NCI-H1694 treated with DMSO at 0.1 percent for 48 hours (cell line): ENCODE measurements at places on chromosomes 4 and X.

DNA sequence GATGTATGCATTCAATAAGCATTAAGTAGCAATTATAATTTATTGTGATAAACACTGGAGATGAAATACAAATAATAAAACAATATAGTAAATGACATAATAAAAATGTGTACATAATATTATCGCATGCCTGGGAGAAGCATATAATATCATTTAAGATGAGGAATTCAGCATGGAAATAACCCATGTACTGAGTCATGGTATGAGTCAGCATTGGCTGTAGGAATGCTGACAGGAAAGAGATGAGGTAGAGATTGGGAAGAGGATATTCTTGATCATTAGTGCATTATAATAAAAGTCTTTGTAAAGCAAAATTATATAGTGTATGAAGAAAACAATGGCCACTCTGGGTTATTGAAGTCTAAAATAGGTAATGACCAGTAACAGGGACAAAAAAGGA lies 82.8 kb downstream of the MAGEB10 start:
- no peak for DNase-seq

GRCh38 chr4:26802790-26803189 lies 57.9 kb upstream of the STIM2 start:
- DNase-seq = no peak

DNA sequence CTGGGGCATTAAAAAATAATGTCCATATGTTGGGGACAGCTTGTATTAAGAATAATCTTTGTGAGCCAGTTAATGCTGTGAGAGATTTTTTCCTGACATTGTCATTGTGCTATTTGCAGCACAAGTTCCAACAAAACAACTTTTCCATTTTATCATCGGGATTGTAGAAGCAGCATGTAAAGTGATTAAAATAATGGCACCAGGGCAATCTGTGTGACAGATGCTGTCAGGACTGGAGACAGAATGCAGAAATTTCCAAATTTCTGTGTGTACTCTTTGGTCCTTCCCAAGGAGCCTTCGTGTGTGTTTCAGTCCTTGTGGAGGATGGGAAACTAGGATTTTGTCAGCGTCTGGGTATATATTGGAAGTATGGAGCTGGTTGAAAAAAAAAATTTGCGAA lies 101.5 kb upstream of the LIMCH1 start:
- peak; percentile 29 for DNase-seq

GRCh38 chr4:4326166-4326565 lies 36.1 kb downstream of the ZBTB49 start:
- DNase-seq = no peak

DNA sequence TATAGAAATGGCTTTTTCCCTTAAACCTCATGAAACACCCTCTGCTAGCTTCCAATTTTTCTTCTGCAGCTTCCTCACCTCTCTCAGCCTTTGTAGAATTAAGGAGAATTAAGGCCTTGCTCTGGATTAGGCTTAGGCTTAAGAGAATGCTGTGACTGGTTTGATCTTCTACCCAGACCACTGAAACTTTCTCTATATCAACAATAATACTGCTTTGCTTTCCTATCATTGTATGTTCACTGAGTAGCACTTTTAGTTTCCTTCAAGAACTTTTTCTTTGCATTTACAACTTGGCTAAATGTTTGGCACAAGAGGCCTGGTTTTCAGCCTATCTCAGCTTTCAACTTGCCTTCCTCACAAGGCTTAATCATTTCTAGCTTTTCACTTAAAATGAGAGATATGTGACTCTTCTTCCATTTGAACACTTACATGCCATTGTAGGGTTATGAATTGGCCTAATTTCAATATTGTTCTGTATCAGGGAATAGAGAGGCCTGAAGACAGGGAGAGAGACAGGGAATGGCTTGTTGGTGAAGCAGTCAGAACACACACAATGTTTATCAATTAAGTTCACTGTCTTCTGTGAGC lies 28.2 kb downstream of the TMEM154 start:
- DNase-seq = no peak

GRCh38 chr4:143667461-143667860 lies 33.0 kb downstream of the FREM3 start:
- no peak for DNase-seq

DNA sequence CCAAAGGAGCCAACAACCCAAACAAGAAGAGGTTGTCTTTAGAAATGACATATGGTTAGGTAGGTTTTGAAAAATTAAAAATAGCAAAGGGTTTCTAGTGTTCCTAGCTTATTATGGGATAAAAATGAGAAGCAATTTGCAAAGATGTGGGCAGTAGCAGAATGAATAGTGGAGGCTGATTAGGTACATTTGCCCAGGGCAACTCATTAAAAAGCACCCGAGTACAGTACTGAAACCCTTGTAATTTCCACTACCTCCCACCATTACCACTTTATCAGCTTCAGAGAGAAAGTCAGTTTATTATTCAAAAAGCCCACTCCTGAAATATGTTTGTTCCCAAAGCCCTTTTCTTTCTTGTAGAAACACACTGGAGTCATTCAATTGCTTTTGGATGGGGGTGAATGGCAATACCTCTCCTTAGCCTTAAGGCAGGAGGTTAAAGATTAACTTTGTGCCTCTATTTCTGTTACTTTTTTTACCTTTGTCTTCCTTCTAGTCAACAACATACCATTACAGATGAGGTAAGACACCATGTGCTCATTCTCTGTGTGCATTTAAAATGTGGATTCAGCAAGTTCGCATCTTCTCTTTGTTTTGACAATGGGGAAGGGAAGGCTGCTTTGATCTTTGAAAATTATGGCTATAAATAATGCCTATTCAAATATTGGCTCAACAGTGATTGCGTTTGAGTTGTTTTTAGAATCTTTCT lies 353.8 kb upstream of the CASK start:
- DNase-seq = no peak

DNA sequence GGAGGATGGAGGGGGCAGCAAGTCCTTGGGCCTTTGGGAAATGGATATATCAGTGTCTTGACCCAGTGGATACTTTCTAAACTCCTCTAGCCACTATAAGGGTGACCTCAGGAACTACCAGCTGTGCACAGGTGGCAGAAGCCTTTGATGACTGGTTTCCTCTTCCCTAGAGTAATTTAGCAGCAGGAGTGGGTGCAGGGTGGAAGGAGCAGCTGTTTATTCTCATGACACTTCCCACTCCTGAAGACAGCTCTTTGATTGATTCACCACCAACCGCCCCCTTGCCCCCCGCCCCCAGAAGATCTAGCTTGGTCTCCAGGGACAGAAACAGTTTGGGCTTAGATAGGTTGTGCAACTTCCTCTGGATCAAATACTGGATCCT lies 63.0 kb downstream of the GPC3 start:
- DNase-seq = no peak

DNA sequence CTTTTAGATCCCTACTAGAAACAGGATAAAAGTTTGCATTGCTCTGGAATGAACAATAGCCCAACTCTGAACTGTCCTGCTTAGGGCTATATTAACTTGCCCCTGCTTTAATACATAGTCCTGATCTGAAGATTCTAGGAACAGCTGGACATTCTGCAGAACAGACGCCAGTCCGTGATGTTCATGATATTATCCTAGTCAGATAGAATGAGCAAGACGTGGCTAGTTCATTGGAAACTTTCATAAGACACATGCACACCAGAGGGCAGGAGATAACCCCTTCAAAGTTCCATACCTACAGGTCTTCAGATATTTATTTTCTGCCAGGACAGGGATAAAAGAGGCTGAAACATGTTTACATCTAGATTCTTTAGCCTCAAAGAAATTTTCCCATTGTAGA lies 75.5 kb upstream of the CLNK start:
- no peak for DNase-seq

DNA sequence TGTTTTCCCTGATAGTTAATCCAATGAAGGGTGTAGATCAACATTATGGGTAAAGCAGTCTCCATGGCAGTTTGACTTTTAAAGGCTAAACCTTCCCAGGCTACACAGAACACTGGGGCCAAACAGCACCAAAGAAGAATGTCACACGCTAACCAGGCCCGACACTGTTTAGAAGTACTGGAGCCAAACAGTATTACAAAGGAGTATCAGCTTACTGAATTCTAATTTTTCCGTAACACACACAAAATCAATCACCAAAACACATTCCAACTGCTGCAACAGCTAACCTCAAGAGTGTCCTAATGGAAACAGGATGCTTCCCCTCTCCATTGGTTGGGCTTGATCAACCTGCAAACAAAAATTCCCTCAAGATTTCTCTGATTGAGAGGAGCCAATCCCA lies 783.5 kb downstream of the PCDH18 start:
- no peak for DNase-seq

DNA sequence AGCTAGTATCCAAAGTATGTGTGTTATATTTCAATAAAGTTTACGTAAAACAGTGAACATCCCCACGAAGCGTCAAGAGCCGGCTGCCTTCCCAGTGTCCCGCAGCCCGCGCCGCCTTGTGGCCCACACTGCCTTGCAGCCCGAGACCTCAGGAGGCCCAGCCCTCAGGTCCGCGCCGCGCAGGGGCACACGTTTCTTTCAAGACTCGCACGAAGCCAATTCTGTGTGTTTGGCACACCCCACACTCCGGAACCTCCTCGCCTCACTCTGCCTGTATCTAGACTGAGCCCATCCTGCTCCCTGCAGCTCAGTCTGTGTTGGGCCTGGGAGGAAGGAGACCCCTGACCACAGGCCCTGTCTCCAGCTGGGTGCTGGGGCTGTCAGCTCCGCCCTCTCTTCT lies 5.8 kb downstream of the LRPAP1 start:
- DNase-seq = no peak

- no peak for DNase-seq
Observed at GRCh38 chr4:89298788-89299152, 8.8 kb downstream of the GPRIN3 start.

DNA sequence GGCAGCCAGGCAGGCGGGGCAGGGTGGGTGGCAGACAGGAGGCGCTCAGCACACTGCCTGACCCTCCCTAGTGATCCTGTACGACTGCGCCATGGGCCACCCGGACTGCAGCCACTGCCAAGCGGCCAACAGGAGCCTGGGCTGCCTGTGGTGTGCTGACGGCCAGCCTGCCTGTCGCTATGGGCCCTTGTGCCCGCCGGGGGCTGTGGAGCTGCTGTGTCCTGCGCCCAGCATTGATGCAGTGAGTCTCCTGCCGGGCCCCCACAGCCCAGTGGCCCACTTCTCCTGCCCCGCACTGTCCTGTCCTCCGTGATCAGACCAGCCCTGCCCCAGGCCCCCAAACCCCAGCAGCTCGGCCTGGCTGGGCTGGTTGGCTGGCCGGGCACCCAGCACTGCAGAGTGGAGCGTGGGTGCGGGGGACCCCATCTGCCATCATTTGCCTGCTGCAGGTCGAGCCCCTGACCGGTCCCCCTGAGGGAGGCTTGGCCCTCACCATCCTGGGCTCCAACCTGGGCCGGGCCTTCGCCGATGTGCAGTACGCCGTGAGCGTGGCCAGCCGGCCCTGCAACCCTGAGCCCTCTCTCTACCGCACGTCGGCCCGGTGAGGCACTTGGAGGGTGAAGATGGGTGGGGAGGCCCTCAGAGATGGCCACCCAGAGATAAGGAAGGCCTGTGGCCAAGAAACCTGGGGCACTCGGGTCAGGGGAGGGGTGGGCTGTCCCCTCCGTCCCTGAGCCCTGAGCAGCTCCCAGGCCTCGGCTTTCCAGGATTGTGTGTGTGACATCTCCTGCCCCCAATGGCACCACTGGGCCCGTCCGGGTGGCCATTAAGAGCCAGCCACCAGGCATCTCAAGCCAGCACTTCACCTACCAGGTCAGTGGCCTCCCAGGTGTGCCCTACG lies 7.6 kb downstream of the PLXNB3 start:
- no peak for DNase-seq

DNA sequence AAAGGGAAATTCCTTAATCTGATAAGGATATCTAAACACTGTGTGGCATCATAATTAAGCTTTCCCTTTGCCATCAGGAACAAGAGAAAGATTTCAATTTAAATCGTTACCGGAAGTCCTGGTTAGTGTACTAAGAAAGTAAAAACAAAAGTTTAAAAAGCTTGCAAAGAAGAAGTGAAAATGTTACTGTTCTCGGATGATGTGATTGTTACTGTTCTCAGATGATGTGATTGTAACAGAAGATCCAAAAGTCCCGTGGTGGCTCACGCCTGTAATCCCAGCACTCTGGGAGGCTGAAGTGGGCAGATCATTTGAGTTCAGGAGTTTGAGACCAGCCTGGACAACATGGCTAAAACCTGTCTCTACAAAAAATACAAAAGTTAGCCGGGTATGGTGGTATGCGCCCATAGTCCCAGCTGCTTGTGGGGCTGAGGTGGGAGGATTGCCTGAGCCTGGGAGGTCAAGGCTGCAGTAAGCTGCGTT lies 62.5 kb downstream of the RGS12 start:
- no peak for DNase-seq

- DNase-seq = no peak
Observed at GRCh38 chr4:119623025-119623424, 5.6 kb downstream of the PDE5A start.

- DNase-seq = no peak
Observed at GRCh38 chrX:153829799-153830639, at the start of gene PDZD4. Gene PDZD4 (minus strand): TSS chrX:153830544. CDS start chrX:153830298, 246 bp downstream.

GRCh38 chr4:6962211-6963041 lies 52.8 kb downstream of the TBC1D14 start:
- no peak for DNase-seq

DNA sequence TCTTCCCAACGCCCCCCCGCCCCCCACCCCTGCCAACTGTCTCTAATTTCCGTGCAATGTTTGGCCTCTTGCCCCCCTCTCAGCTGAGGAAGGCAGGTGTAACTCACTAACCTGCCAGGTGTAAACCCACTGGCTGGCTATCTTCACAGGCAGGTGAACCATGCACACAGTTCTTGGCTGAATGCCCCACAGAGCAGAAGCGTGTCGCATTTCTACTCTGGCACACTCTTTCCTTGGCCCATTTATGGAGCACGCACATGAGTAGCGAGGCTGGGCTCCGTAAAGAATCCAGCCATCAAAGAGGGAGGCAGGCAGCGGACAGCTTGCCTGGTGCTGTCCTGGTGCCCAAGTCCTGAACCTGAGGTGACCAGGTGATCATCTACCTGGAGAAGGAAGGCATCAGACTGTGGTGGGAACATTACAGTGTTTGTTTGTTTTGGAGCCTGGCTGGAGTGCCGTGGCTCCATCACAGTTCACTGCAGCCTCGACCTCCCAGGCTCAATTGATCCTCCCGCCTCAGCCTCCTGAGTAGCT lies 39.2 kb upstream of the CRMP1 start:
- DNase-seq = no peak

DNA sequence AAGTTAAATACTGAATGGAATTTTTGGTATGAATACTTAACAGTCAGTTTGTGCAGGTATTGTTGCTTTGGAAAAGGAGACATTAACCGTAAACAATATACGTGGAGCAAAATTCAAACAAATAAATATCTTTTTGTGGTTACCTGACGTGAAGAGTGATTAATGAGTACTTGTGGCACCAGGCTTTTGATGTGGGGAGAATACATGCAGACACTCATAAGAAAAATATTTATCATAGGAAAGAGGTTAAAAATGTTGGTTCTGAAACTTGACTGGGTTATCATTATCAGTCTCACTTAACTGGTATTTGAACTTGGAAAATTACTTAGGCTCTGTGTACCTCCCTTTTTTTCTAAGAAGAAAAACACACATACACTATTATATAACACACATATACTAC lies 136.4 kb upstream of the NDST4 start:
- no peak for DNase-seq

DNA sequence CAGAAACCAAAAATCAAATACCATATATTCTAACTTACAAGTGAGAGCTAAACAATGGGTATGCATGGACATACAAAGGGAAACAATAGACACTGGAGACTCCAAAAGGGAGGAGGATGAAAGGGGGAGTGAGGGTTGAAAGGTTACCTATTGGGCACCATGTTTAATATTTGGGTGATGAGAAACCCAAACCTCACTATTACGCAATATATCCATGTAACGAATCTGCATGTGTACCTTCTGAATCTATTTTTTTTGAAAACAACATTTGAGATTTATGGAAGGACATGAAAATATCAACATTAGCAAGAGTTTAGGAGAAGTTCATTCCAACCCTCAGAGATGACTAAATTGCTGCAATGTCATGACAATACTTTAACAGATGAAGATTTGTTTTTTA lies 586.1 kb downstream of the GBA3 start:
- DNase-seq = no peak
